ENCODE measurements at places on chromosomes 3 and 15.

GRCh38 chr3:56700151-56700550, 17.1 kb upstream of the TASOR start:
- DNase-seq: no peak

DNA sequence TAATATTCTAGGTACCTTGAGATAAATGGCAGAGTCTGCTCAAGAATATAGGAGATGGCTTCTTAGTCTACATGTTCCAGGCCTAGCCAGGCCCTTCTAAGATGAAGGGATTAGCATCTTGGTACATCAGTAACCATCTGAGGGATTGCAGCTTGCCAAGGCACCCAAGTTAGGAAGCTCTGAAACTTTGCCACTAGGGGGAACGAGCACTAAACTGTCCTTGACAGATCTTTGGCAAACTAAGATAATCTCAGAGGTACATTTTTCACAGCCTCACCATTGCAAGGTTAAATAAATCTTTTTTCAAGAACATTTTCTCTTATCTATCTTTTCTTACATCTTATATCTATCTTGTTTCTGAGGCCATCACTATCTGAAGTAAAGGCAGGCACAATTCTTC, 351.2 kb downstream of the RAP2B start:
- DNase-seq: no peak

- no peak for DNase-seq
Measured at GRCh38 chr3:52570076-52570475, 33.7 kb downstream of the UQCC5 start.

DNA sequence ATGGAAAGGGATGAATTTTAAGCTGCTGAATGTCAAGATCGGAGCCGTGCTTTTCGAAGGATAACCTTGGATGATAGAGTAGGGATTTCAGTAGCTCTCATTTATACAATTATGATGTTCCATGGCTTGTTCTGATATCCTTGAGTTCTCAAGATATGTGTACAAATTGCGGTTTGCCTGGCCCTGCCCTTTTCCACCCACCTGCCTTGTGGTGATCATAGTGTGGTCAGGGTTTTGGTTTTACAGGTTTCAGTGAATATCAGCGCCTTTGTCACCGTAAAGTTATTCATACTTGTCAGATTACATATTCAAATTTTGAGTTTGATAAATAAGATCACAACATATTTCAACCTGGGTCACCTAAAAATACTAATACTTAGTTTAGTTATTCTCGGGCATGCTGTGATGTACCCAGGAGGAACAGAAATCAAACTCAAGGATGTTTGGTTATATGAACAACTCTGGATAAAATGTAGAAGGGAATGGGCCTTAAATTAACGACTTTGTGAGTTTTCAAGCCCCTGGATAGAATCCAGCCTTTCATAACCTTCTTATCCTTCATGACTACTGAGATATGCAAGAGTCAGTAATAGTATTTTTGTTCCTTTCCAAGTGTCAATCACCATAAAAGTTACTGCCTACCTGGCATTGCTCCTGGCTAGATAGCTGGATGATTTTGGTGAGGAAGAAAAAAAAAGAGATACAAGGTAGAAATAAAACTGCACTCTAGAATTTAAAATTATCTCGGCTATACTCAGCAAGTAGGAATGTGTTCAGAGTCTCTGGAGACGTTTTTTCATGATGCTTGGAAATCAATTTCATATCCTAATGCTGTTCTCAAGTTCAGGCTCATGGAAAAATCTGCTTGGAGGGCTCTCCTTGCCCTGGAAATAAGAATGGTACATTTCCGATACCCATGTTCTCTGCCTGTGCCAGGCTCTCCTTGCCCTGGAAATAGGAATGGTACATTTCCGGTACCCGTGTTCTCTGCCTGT, 209.2 kb upstream of the TPRG1 start:
- DNase-seq: no peak

GRCh38 chr3:156614642-156615511, 59.5 kb upstream of the TIPARP start:
- DNase-seq: no peak

DNA sequence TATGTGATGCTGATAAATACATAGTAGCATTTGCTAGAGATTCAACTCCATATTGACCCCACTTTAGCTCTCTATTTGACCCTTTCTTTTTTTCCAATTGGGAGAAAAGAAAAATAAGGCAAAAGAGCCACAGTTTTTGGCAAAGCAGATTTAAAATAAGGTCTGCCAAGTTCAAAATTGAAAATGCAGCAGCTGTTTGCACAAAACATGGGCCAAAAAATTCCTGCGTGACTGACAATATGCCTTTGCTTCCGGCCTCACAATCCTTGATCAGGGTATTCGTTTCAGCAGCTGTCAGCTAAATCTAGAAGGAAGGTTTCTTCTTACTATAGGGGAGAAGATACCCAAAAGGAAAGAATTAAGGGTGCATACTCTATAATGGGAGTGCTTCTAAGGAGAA, 563.5 kb upstream of the CCDC54 start:
- DNase-seq: no peak

GRCh38 chr15:63809452-63809851, 24.3 kb downstream of the HERC1 start:
- DNase-seq: no peak

DNA sequence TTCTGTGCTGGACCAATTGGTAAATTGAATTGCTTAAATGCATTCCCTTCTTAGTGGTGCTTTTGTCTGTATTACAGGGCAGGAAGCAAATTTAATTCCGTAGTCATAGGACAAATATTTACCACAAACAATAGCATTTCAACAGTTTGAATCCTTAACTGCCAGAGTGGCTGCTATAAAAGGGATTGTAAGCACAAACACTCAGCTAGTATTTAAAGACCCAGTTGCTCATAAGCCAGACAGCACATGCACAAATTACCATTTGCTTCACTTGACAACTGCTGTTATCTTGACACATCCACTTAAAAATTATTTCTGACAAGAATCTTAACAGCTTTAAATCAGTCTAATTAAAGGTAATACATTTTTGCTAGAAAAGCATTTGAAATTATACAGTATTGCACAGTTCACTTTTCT, 490.2 kb upstream of the ADAMTS9 start:
- DNase-seq: no peak

- no peak for DNase-seq
Measured at GRCh38 chr15:96336108-96336595, 5.7 kb downstream of the NR2F2 start.

GRCh38 chr15:77032647-77033416, 37.9 kb downstream of the PSTPIP1 start:
- no peak for DNase-seq

DNA sequence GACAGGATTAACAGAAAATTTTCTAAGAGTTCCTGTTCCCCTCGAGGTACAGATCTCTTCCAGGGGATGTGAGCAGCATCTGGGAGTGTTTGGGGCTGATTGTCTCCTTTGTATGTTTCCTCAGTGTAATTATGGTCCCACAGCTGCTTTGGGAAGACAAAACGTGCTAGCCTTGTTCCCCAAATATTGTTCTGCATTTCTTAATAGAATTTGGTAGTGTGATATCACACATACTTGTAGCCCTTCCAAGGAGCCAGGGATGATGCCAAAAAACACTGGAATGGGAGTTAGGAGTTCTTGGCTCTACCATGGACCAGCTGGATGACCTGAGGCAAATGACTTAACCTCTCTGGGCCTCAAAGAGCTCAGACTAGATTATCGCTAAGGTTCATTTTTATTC, 19.0 kb upstream of the AGBL1 start:
- no peak for DNase-seq

Data from activated T-helper 1 cell treated with anti-CD3 and anti-CD28 coated beads, Interleukin-2, amount 50 U/mL, for 16 hours (primary cell).